ENCODE measurements at places on chromosomes 3 and 15. TPM values are rescaled to one million over a fixed set of nuclear protein-coding genes. Genes with fewer than 3 reads are reported as not detected.

- no peak for DNase-seq
These were observed 19.9 kb downstream of the SHOX2 start for GRCh38 chr3:158086361-158086760.

DNA sequence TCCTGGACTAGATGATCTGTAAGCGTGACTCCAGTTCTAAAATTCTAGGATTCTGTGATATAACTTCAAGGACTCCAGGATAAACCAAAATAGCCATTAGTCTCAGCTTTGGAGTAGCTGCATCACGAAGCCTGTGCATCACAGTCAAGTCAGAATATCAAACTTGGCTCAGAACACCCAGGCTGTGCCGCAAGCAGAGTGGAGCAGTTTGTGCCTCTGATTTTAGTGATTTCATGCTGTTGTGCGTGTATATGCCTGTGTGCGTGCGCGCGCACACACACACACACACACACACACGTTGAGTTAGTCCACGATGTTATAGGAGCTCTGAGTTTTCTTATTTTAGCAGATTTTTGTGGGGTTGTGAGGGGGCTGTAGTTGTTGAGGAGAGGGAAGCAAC, 356.6 kb upstream of the KCNH8 start:
- DNase-seq: no peak

DNA sequence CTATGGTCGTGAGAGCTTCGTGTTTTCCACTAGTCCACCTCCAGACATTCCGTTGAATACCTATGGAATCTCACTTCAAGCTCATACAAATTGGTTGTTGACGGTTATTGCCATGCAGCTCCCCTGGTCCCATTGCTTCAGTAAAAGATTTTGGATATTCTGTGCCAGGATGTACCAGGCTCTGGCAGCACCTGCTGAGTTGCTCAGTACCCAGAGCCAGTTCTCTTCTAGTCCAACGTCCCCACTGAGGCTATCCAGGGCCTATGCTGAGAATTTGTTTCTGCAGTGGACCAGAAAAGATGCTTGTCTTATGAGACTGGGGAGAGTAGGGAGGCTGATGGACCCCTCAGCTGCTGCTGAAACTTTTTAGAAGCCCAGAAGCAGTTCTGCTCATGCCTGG, 278.9 kb downstream of the FEZF2 start:
- DNase-seq: no peak

Gene ARIH1
- total RNA-seq: 181 TPM

- DNase-seq: no peak
These were observed 572.5 kb downstream of the SQOR start for GRCh38 chr15:46207341-46207740.

Gene NRG4
- total RNA-seq: 0.71 TPM

DNA sequence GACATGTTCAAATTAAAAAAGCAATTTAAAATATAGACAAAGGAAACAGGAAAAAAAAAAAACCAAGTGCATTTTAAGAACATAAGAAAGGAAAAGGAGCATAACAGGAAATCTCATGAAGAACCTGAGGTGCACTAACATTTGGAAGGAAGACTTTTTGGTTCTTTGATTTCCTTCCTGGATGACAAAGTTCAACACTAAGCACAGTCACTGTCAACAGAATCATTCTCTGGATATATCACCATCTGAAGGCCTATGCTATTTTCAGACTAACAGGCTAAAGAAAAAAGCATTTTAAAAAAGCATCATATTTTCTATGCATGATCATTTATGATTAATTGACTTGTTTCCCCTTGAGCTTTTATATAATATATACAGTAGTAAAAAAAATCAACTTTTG, 349.6 kb downstream of the PLCL2 start:
- no peak for DNase-seq

DNA sequence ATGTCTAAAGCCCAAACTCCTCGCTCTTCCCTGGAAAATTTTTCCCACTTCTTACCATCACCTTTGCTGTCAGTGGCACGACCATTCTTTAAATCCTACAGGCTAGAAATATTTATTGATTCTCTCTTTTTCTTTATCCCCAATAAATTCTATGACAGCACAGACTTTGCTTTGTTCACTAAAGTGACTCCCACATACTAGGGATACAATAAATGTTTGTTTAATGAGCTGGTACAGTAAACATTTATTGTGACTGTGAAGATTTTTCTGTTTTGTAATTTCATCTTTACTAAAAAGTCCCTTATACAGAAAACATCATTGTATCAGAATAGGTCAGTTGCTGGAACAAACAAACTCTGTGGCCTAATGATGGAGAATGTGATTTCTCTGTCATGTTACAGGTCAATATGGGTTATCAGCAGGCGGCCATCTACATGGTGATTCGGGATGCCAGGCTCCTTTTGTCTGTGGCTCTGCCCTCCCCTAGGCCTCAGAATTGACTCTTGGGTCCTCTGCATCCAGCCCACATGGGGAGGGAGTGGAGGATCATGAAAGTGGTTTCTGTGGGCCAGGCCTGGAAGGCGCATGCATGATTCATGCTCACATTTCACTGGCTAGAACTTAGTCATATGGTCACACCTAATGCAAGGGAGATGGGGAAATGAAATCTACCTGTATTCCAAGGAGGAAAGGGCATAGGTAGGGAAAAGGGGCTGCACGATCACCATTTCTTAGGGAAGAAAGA, 22.7 kb upstream of the KNG1 start:
- no peak for DNase-seq

Gene PLSCR5
- not detected for total RNA-seq

- DNase-seq: no peak
These were observed 620.7 kb upstream of the ZNF385D start for GRCh38 chr3:22371607-22372291.

Gene ACTRT3
- total RNA-seq: 2.2 TPM

DNA sequence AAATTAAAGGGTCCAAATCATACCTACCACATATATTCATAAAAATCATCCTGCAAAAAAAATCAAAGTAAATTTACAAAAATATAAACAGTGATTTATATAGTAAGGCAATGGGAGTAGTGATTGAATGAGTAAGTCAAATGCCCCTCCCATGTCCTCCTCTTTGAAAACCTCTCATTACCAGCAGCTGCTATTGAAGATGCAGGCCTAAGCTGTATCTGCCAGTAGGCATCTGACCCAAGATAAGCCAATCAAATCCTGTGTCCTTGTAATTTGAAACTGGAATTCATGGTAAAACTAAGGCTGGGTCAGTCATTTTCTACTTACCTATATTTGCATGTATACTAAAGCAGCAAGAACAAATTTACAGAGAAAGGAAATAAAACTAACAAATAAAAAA, 60.4 kb upstream of the POU1F1 start:
- no peak for DNase-seq

DNA sequence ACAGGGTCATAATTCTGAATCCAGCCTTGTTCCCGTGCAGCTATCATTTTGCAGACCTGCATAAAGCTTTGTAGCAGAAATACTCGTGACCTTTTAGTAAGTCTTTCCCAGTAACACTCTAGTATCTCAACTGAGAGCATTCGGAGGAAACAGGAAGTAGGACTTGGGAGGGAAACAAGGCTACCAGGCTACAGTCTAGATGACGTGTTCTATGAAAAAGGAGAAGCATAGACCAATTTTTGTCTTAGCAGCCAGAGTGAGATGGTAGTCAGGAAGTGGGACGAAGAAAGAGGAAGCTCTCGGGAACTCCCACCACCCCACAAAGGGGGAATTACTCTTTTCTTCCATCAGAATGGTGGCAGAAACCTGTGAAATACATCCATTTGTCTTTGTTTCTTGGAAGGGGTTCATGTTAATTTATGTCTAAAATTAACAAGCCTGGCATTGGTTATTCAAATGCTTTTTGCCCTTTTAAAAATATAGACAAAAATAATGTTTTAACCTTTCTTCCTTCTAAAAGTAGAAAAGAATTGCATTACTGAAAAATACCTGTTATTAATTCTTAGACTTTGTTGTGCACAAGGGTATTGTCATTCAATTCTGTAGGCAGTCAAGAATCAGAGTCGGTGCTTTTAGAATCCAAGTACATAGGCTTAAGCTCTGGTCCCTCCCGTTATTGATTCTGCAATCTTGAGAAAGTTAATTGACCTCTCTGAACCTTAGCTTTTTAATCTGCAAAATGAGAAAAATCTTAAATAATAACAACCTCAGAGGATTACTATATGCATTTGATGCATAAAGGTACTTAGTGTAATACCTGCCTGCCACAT, 1.6 kb upstream of the SUCNR1 start:
- DNase-seq: no peak

- no peak for DNase-seq
These were observed 17.5 kb downstream of the DNAJB8 start for GRCh38 chr3:128449111-128449638.

Gene DPPA4
- total RNA-seq: not detected

Gene STRA6
- total RNA-seq: 5.9 TPM

GRCh38 chr15:80531796-80532195, 127.6 kb downstream of the ARNT2 start:
- DNase-seq: no peak

DNA sequence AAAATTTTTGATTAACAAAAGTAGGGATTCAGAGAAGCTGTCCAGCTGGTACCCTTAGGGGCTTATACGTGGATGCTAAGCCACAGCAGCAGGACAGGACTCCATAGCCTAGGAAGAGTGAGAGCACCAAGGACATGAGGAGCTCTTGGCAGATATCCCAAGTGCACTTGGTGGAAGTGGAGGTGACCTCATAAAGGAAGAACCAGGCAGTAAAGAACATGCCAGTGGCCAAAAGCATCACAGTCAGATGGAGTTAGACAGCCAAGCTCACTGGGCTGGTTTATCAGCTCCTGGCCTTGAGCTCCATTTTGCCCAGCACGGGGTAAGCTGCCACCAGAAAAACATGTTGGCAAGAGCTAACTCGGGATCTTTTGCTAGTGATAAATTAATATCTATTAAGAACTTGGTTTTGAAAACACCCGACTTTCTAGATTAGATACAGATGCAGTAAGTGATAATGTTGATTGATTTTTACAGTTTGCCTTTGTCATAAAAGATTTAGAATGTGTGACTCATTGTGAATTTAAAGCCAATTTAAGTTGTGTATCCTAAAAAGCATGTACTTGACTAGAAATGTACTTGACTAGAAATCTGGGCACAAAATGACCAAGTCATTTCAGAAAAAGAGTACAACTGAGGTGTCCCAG, 108.0 kb downstream of the CMSS1 start:
- DNase-seq: peak; percentile 44

DNA sequence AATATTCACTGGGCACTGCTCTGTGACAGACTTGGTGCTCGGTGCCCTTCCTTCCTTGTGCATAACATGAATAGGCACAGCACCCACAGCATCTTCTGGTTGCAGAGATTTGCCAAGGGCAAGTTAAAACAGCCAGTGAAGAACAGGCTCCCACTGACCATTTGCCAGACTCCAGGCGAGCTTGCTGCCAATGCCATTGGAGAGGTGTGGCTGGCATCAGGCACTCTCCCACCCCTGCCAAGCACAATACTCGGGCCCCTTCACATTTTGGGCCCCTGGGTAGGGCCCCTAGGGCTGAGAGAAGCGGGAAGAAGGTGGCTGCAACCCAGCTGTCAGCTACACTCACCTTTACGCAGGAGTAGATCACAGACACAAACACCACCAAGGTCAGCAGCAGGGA, 112.1 kb downstream of the SEC22A start:
- no peak for DNase-seq

DNA sequence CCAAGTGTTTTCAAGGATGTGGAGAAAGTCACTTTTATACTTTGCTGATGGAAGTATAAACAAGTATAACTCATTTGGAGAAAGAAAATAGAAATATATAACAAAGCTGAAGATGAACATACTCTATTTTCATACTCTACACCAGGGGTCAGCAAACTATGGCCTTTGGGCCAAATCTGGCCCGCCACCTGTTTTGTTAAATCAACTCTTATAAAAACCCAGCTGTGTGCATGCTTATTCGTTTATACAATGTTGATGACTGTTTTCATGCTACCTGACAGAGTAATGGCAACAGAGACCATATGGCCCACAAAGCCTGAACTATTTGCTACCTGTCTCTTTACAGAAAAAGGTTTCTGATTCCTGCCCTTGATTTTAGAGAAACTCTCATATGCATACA, 124.0 kb downstream of the NR1D2 start:
- peak; percentile 12 for DNase-seq

Gene SLC22A14
- total RNA-seq: 1.8 TPM

DNA sequence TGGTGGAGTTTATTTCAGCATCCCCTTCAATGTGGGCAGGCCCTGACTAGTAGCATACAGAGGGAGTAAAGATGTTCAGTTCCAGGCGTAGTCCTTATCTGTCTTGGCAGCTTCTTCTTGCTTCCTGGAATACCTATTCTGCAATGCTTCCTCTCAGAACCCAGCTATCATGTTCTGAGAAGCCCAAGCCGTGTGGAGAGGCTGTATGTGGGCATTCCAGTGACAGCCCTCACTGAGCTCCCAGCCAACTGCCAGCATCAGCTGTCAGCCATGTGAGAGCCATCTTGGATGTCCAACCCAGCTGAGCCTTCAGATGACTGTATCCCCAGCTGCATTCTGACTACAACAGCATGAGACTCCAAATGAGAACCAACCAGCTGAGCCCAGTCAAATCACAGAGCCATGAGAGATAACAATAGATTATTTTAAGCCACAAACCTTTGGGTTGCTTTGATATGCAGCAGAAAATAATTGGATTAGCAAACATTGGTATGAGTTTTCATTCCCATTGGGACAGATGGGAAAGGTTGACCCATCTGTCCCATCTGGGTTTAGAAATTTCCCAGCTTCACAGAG, 8.4 kb upstream of the CMTM7 start:
- no peak for DNase-seq

DNA sequence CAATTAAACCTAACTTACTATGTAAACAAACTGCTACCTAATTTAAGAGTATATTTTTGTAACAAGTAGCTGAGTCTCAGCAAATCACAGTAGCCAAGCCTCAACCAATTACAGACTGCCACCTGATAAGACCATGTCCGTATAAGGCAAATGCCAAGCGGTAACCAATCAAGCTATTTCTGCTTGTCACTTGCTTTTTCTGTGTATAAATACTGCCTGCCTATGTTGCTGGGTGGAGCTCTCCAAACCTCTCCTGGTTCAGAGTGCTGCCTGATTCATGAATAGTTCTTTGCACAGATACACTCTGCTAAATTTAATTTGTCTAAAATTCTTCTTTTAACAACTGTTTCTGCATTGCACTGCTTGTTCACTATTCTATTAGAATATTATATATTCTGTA, 42.6 kb downstream of the ZNF148 start:
- DNase-seq: no peak

GRCh38 chr3:126685021-126685420, 19.0 kb upstream of the CHCHD6 start:
- DNase-seq: no peak

Gene DAPK2
- total RNA-seq: 1.1 TPM

Gene LZTFL1
- total RNA-seq: 12.7 TPM

Gene PLD1
- 58.5 TPM for total RNA-seq

- DNase-seq: no peak
These were observed 407.4 kb downstream of the NTRK3 start for GRCh38 chr15:87849181-87849580.

Gene ZBTB20
- total RNA-seq: 28.3 TPM

GRCh38 chr15:90241343-90242192, 7.6 kb downstream of the GDPGP1 start:
- DNase-seq: no peak

Gene POLQ
- total RNA-seq: 13.7 TPM
